ENCODE measurements at places on chromosomes 2 and 18.

DNA sequence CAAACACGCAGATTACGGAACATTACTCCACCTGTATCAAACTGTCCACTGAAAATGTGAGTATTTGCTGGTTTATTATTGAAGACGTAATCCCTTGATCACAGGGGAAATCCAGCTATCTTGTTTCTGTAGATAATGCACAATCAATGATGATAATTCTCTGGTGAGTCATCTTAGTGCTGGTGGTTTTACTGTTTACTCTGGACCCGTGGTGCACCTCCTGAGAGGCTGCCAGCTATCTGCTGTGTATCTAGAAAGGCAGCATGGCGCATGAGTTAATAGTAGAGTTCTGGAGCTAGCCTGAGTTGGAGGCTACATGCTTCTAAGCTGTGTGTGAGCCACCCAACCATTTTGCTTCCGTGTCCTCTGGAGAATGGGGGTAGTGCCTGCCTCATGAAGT, 6.5 kb downstream of the NCAPH start:
- no peak for DNase-seq

DNA sequence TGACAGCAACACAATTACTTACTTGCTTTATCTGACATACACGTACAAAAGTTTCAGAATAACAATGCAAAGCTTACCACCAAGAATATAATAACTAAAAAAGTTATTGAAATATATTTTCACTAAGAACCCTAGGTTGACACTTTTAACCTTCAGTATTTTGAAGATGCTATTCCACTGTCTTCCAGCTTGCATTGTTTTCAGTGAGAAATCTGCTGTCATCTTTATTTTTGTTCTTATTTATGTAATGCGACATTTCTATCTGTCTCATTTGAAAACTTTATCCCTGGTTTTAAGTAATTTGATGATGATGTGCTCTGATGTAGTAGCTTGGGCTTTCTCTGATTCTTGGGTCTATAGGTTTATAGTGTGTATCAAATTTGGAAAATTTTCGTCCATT, 165.0 kb upstream of the SMIM21 start:
- no peak for DNase-seq

GRCh38 chr2:127080226-127080937, 26.6 kb downstream of the BIN1 start:
- no peak for DNase-seq

DNA sequence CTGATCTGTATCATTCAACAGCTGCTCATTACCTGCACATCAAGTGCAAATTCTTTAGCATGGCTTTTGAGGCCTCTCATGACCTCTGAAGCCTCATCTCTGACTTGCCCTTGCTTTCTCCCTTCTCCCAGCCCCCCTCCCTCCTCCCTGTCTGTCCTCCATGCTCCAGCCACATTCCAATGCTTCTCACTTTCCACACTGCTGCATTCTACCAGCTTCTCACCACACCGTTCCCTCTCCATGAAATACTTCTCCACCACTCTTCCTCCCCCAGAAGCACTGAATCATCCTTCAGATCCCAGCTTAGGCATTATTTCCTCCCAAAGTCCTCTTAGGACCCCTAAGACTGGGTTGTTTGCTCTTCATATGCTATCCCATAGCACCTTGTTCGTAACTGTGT, 26.9 kb downstream of the GCG start:
- DNase-seq = no peak

DNA sequence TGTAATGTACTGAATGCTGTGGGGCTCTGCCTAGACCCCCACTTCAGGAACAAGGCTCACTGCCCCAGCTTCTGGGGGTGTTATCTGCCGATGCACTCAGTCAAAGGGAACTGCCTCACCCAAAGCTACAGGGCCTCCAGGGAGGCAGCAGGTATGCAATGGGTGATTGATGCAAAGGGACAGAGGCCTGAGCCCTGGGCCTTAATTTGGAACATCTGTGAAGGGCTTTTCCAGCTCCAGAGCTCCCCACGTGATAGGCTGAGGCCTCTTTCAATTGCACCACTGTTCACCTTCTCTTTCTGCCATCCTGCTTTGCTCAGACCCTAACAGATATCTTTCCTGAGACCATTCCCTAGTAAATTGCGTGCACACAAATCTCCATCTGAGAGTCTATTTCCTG, 131.0 kb downstream of the ATL2 start:
- no peak for DNase-seq

- no peak for DNase-seq
These were observed 268.3 kb downstream of the VAPA start for GRCh38 chr18:10182009-10182624.

GRCh38 chr2:25684577-25685473, 11.4 kb upstream of the DTNB start:
- no peak for DNase-seq

- no peak for DNase-seq
These were observed 22.6 kb downstream of the MEIS1 start for GRCh38 chr2:66457545-66457944.

DNA sequence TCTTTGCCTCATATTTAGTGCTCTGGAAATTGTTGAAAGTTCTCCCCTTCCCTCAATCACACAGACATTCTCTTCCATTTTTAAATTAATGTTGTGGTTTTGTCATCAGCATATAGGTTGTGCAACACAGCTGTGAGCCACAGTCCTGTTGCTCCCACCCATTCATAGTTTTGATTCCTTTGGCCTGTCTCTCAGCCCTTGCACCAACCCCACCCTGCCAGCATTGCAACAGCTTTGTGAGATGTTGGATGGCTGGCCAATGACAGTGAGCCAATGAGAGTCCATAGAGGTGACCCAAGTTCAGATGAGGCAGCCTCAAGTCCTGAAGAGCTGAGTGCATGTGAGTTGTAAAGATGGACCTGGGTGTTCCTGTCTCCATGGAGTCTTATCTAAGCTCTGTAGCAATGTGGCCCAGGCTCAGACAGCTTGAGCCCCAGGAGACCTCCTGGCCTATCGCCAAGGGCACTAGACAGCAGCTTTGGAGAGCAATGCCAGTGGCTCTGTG, 775.5 kb downstream of the RNF144A start:
- DNase-seq = peak; percentile 5

DNA sequence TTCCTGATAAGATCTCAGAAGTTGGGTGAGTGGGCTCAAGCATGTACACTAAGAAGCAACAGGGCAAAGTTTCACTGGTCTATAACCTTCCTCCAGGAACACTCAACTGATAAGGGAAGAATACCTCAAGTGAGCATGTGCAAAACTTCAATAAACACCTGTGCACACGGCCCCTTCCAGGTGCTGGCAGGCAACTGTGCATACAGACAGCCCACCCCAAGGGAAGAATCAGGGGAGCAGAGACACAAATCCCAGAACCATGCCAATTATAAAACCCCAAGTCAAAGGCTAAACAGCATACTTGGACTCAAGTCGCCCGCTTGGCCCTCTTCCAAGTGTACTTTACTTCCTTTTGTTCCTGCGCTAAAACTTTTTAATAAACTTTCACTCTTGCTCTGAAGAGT, 85.9 kb upstream of the RTN4 start:
- no peak for DNase-seq

GRCh38 chr2:48902521-48902920, 147.0 kb upstream of the LHCGR start:
- no peak for DNase-seq

DNA sequence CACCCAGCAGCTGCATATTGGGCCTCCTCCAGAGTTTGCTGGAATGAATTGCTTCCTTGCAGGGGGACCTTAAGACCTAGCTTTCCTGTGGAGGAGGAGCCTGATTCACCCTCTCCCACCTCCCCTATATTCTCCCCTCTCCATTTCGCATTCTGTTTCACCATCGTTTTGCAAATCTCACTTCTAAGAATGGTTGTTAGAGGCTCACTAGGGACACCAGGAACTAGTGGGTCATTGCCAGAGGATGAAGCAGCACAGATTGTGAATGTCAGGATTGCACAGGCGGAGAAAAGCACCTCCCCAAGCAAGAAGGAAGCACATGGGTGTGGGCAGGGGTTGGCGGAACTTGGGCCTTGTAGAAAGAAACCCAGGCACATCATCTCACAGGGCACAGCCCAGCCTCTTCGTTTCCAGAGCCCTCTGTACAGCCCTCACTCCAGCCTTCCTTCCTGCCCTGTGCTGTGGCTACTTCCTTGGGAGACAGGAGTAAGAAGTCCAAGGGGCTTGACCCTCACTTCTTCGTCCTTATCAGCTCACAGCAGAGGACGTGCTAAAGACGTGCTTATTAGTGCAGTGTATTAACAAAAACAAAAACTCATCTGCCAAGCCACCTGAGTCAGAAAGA, 63.4 kb downstream of the TACR1 start:
- no peak for DNase-seq

DNA sequence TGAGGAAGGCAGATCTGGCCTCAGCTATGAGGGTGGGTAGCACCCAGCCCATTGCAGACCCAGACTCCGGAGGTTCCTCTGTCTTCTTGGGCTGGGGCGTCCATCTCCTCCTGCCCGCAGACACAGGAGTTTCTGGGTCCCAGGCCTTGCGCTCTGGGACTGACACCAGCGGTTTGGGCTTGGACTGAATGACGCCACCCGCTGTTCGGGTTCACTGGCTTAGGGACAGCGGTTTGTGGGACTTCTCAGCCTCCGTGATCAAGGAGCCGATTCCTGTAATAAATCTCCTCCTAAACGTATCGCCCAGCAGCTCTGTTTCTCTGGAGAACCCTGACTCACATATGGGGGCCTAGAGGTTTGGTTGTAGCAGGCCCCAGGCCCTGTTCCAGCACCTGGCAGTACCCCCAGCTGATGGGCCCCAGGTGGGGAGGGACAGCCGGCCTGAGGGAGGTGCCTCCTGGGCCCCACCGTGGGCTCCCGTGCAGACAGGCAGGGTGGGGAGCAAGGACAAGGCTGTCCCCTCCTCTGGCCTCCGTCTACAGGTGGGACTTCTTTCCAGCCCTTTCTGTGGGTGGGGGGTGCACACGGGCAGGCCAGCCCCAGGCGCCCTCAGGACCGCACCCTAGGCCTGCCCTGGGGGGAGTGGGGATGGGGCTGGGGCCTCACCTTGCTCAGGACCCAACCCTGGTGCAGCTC, 4.5 kb upstream of the AQP12A start:
- DNase-seq = no peak

DNA sequence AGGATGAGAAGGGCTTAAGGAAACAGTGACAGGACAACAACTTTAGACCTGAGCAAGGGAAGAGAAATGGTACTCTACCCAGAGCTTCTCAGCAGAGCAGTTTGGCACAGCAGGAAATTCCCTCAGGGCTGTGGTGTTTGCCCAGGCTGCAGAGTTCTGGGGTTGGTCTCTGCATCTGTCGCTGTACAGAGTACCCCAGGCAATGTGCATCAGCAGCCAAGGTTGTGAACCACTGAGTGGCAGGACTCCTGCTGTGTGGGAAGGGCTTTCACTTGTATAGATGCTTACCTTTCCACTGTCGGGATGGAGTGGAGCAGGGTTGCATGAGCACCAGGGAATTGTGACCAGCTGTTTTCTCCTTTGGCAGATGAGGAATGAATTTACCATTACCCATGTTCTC, 21.2 kb downstream of the STAMBP start:
- DNase-seq = no peak

GRCh38 chr18:9000733-9001132, 101.8 kb upstream of the NDUFV2 start:
- no peak for DNase-seq

GRCh38 chr18:50662177-50662576, 102.3 kb downstream of the MAPK4 start:
- DNase-seq = peak; percentile 31

DNA sequence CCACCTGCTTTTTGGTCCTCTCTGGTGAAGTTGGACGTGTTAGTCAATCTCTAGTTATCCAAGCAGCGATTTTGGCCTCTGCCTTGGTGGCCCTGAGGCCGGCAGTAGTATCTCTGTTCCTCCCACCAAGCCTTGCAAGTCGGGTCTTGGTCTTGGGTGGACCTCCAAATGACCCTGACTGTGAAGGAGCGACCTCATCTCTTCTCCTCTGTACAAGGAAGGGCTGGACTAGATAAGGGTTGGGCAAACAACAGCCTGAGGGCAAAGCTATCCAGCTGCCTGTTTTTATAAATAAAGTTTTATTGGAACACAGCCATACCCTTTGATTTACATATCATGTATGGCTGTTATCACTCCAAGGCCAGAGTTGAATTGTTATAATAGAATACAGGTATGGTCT, 74.6 kb upstream of the FOSL2 start:
- no peak for DNase-seq

GRCh38 chr18:13583576-13584550, 142.5 kb downstream of the FAM210A start:
- DNase-seq = no peak
